ENCODE measurements at places on chromosomes 3 and 15.

GRCh38 chr15:65029736-65030208 is 333 bp upstream of the MTFMT start:
- DNase-seq: no peak

DNA sequence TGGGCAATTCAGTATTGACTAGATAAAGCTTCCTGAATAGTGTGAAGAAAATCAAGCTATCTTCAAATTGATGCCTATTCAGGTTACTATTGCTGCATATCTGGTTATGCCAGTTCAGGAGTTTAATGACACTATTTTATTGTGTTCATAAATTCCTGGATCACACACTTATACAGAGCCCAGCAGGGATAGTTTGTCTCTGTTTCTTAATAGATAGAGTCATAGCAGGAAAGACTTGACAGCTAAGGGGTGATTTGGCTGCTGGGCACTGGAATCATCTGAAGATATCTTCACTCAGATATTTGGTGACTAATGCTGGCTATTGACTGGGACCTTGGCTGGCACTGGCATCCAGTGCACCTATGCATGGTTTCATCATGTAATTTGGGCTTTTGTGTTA is 187.8 kb downstream of the PYDC2 start:
- no peak for DNase-seq

DNA sequence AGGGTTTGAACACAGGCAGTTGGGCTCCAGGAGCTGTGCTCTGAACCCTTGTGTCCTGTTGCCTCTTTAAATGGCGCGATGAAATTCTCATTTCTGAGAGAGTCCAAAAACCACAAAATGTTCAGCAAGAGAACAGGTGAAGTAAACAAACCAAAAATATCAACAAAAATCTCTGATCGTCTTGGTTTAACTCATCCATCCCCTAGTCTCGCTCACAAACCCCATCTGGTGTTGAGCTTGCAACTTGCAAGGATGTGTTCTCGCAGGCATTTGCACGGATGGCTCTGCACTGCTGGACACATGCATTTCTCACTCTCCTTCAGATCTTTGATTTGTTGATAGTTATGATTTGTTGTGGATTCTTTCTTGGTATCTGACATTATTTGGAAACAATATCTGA is 31.1 kb downstream of the FAH start:
- no peak for DNase-seq

DNA sequence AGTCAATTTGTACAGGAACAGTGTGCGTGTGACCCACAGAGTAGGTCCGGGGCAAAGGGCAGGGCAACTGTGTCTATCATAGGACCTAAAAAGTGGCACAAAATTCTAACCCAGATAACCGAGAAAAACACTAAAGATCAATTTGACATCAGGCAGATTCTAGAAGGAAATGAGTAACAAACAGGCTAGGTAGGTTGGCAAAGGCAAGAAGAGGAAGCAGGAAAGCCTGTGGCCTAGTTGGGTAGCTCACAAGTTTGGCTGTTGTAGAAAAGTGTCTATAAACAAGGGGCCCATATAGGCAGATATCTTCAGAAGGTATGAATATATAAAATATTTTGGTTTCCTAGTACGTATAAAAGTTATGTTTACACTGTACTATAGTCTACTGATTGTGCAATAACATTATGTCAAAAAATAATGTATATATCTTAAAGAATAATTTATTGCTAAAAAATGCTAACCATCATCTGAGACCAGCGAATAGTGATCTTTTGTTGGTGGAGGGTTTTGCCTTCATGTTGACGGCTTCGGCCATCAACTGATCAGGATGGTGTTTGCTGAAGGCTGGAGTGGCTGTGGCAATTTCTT is 13.3 kb upstream of the OR5K1 start:
- DNase-seq: no peak

DNA sequence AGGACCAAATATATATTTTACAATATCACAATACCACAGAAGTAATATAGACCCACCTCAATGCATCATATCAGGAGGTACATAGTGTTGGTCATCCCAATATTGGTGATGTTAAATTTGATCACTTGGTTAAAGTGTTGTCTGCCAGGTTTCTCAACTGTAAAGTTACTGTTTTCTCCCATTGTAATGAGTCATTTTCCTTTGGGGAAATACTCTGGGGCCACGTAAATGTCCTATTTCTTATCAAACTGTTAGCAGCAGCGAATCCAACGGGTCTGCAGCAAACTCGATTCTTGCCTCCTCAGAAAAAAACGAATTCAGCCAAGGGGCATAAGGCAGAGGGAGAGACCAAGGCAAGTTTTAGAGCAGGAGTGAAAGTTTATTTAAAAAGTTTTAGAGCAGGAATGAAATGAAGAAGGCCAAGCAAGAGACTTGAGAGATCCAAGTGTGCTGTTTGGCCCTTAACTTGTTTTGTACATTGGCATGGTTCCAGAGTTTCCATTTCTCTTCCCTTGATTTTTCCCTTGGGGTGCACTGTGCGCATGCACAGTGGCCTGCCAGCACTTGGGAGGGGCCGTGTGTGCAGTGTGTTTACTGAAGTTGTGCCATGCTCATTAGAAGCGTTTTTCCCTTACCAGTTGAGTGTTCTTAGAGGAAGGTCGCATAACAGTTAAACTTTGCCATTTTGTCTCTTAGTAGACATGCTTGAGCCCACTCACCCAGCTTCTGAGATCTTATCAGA is 512.5 kb downstream of the AGBL1 start:
- no peak for DNase-seq

GRCh38 chr3:128553560-128553959 is 60.6 kb upstream of the GATA2 start:
- no peak for DNase-seq

DNA sequence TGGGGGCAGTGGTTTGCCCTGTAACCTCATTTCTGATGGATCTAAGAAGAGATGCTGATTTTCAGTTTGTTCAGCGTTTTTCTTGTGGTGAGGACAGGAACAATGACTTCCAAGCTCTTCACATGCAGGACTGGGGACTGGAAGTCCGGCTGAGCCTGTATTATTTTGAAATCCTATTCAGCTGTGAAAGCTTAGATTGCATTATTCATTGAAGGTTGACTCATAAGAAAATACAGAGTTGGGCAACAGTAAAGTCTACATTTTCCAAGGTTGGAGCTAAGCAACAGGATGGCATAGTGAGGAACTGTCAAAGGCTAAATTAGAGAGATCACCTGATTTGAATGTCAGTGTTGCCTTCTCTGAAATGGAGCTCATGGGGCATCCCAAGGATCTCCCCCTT is 230.9 kb upstream of the FEZF2 start:
- DNase-seq: peak; percentile 29

DNA sequence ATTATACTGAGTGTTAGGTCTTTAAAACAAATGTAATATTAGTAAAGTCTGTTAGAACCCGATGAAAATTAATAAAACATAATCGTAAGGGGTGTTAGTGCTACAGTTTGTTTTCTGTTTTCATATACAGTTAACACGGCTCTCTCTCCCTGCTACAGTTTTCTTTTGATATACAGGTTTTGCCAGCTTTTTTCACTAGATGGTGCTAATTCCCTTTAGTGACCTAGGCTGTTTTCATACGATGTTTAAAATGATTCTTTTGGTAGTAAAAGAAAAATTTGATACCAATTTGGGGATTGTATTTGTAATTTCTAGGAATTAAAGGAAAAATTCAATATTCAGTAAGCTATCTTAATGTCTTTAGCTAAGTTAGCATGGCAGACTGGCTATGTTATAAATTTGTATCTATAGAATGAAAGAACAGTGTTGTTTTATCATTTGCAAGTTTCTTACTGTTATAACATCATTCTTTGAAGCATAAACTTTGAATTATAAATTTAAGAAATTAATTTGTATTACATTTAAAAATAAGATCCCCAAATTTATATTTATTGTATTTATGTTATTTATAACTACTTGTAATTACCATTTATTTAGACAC is 11.5 kb downstream of the APH1B start:
- DNase-seq: no peak

- peak; percentile 29 for DNase-seq
Measured at GRCh38 chr3:126245811-126246727, 65.7 kb upstream of the ALDH1L1 start.

GRCh38 chr3:10706156-10706739 is 109.8 kb upstream of the SLC6A11 start:
- DNase-seq: no peak

- DNase-seq: no peak
Measured at GRCh38 chr3:118102737-118103136, 931.9 kb downstream of the IGSF11 start.

- no peak for DNase-seq
Measured at GRCh38 chr3:188534633-188535032, 380.7 kb downstream of the LPP start.

DNA sequence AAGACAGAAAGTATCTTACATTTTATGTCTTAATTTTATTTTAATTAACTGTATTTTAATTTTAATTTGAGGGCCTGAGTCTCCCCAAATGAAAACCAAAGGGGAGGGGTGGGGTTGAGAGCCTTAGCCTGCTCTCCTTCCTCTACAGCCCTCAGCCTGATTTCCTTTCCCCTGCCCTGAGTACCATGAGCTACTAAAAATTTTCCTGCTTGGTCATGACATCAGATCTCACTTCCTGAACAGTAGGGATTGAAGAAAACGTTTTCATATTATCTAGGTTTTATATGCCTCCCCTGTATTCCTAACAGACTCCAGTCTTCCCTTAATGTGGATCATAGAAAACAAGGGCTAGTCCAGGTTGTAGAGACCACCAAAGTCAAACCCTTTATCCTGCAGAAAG is 133.9 kb downstream of the MYLK start:
- DNase-seq: no peak

DNA sequence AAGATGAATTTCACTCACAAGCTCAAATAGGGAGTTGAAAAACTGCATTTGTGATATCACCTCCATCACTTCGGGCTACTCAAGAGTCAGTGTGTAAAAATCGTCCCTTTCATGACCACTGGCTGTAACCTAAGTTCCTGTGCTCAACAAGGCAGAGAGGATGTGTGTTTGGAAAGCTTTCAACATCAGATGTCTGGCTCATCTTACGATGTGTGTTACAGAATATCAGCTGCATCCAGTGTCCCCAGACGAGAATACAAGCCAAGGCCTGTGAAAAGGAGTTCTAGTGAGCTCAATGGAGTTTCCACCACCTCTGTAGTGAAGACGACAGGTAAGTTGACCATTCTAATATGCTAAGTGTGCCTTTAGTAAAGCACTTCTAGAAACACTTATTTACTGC is 65.5 kb upstream of the ADAMTSL3 start:
- no peak for DNase-seq

- no peak for DNase-seq
Measured at GRCh38 chr3:10281951-10282350, 10.8 kb downstream of the GHRL start.

DNA sequence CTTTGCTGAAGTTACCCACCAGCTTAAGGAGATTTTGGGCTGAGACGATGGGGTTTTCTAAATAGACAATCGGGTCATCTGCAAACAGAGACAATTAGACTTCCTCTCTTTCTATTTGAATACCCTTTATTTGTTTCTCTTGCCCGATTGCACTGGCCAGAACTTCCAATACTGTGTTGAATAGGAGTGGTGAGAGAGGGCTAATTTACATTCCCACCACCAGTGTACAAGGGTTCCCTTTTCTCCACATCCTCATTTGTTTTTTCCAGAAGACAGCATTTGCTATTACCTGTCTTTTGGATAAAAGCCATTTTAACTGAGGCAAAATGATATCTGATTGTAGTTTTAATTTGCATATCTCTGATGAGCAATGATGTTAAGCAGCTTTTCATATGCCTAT is 329.9 kb upstream of the TPRG1 start:
- DNase-seq: no peak

DNA sequence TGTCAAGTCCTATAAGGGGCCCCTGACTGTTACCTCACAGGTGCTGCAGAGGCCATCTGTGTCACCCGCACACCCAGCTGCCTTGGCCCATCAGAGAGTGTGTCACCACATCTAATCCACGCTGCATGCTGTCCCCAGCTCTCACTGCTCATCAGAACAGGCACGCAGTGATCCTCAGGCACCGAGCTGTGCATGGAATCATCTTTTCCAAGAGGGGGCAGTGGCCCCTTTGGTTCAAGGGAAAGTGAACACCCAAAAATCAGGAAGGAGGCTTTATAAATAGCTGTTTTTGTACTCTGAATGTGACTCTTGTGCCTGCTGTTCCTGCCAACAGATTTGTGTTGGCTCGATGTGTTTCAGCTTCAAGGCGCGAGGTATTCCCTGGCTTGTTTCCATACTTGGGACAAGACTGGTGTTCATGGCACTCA is 110.3 kb upstream of the ETV5 start:
- no peak for DNase-seq

DNA sequence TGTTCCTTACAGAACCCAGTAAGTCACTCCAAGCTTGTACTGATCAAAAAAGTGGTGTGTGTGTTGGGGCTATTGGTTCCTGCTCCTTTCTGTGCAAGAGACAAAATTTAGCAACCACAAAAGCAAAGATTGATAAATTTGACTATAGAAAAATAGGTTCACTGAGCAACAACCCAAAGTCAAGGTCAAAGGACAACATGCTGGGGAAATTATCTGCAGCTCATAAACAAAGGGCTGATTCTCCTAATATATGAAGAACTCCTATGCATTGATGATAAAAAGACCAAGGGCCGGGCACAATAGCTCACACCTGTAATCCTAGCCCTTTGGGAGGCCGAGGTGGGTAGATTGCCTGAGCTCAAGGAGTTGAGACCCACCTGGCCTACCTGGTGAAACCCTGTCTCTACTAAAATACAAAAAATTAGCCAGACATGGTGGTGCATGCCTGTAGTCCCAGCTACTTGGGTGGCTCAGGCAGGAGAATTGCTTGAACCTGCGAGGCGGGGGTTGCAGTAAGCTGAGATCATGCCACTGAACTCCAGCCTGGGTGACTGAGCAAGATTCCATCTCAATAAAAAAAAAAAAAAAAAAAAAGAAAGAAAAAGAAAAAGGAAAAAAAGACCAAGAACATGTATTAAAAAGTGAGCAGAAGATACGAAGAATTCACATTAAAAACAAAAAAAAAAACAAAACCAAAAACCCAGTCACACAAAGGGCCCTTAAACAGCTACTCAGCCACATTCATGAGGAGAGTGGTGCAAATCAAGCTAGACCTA is 29.8 kb downstream of the PPCDC start:
- DNase-seq: no peak

GRCh38 chr3:58111513-58112184 is 99.1 kb downstream of the DNASE1L3 start:
- DNase-seq: no peak

- DNase-seq: no peak
Measured at GRCh38 chr3:151299006-151299405, 17.6 kb downstream of the GPR87 start.

- DNase-seq: no peak
Measured at GRCh38 chr3:39724233-39724846, 85.1 kb upstream of the MYRIP start.

GRCh38 chr15:55937040-55937439 is 56.4 kb downstream of the NEDD4 start:
- DNase-seq: no peak

DNA sequence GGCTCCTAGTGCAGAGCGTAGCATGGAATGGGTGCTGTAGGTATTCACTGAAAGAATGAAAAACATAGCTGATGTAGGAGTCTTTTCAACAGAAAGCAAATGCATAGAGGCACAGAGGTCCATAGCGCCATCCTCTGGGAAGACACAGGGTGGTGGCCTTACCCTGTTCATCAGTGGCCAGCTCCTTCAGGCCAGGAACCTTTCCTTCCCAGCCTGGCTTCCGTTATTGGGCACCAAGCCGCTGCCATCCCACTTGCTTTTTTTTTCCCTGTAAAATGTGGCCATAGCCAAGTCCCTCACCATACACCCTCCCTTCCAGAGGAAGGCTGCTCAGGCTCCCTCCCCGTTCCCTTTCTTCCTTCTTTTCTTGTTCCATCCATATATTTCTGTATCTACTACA is 118.1 kb downstream of the ZNF621 start:
- DNase-seq: no peak
